8988T (cell line): ENCODE measurements at places on chromosomes 2 and 18.

DNA sequence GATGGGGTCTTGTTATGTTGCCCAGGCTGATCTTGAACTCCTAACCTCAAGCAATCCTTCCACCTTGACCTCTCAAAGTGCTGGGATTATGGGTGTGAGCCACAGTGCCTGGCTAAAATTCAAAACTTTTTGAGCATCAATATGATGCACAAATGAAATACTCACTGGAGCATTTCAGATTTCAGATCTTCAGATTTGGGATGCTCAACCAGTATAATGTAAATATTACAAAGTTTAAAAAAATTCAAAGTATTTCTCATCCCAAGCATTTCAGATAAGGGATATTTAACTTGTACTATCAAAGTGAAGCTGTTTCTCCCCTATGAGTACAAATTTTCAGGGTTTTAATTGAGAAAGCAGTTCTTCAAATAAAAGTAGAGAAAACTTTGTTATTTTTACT, 164.1 kb upstream of the CCDC68 start:
- DNase-seq, result no peak

GRCh38 chr2:65490222-65490621, 57.8 kb upstream of the SPRED2 start:
- DNase-seq, result no peak

DNA sequence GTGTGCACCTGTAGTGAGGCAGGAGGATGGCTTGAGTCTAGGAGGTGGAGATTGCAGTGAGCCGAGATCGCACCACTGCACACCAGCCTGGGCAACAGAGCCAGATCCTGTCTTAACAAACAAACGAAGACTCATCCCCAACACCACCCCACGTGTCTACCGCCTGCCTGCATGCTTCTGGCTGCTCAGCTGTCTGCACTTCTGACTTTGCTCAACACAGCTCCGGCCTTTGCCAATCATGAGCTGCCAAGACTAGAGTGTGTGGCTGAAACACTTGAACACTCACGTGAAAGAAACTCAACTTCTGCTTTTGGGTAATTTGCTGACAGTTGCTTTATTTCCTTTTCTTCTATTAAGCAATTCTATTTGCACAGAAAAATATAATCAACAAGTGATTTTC, 32.1 kb upstream of the SP3 start:
- no peak for DNase-seq

- no peak for DNase-seq
Measured at GRCh38 chr2:8367833-8368232, 314.0 kb upstream of the ID2 start.

DNA sequence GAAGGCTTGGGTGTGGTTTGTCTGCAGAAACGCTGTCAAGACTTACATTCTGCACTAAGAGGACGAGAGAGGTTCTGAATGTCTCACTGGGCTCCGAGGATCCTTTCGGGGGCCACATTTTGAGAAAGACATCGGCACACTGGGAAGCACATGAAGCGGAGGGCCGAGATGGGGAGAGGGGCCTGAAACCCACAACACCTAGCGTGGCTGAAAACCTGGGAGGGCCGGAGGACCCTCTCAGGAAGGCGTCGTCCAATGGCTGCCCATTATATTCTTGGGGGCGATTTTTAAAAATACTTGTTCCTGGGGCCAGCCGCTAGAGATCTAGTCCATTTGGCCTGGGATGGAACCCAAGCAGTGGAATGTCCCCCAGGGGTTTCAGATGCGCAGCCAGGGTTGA, 229.6 kb downstream of the GBX2 start:
- DNase-seq, result no peak

GRCh38 chr2:158181171-158181570, 79.5 kb downstream of the UPP2 start:
- no peak for DNase-seq

- no peak for DNase-seq
Measured at GRCh38 chr2:57878866-57879210, 167.8 kb upstream of the VRK2 start.

GRCh38 chr2:75079575-75079974, 119.7 kb downstream of the TACR1 start:
- DNase-seq, result no peak

DNA sequence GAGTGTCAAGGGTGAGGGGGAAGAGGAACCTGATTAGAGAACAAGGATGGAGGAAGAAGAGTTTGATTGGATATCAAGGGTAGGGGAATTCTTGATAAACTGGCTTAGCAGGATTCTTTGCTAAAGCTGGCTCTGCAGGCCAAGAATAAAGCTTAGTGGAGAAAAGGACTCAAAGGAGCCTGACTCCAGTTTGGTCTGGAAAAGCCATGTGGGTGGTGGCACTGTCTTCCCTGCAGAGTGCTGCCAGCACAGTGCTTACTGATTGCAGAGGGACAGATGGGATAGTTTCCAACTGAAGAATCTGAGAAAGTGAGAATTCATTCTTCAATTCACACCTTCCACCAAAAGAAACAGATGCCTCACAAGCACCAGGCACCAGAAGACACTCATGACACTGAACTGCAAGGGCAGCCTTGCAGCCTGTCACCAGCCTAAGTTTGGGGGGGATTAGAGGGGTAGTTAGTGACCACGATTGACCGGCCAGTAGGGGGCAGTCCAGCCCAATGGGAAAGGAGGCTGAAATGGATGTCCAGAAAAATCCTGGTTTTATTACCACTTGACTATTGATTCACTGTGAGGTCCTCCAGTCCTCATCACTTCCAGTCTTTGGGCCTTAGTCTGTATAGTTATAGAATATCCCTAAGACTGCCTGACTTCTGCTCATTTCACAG, 334.5 kb downstream of the SMAD2 start:
- peak; percentile 46 for DNase-seq
